Activated T-cell treated with anti-CD3 and anti-CD28 coated beads, Interleukin-2, amount 50 U/mL, for 72 hours (primary cell): ENCODE measurements at places on chromosomes 5 and 9. TPM values are rescaled to one million over a fixed set of nuclear protein-coding genes. Genes with fewer than 3 reads are reported as not detected.

The RNF224 gene
- total RNA-seq: 0.14 TPM

The PCDHA12 gene
- not detected for total RNA-seq

The IL9 gene
- 2.6 TPM for total RNA-seq

The FBXL7 gene
- total RNA-seq: not detected

The PPP1R26 gene
- 0.96 TPM for total RNA-seq

The LHX6 gene
- total RNA-seq: 0.29 TPM

The PCDHB14 gene
- total RNA-seq: not detected

The GTF3C5 gene
- total RNA-seq: 101 TPM

The QRFP gene
- not detected for total RNA-seq

The PCDHGA11 gene
- 0.22 TPM for total RNA-seq

The NTRK2 gene
- total RNA-seq: 3.3 TPM

The ACOT12 gene
- not detected for total RNA-seq

The MCC gene
- total RNA-seq: 3.3 TPM

The MIGA2 gene
- total RNA-seq: 38.5 TPM

The PCDHGB6 gene
- not detected for total RNA-seq

The ADRB2 gene
- 1.8 TPM for total RNA-seq

The CYLC2 gene
- total RNA-seq: not detected

The PPP3R2 gene
- total RNA-seq: not detected

The IL5 gene
- 1.3 TPM for total RNA-seq
